IgD-negative memory B cell (primary cell): ENCODE measurements at places on chromosomes 6 and 20. TPM values are rescaled to one million over a fixed set of nuclear protein-coding genes. Genes with fewer than 3 reads are reported as not detected.

Gene CTCFL
- not detected for polyA plus RNA-seq

Gene CABLES2
- 1.1 TPM for polyA plus RNA-seq

Gene RBBP8NL
- not detected for polyA plus RNA-seq

Gene RHAG
- not detected for polyA plus RNA-seq

Gene SH3BGRL2
- 0.46 TPM for polyA plus RNA-seq

Gene MATN4
- polyA plus RNA-seq: not detected

Gene IL17F
- not detected for polyA plus RNA-seq

Gene HSPA1L
- 1.2 TPM for polyA plus RNA-seq

Gene SLC26A8
- not detected for polyA plus RNA-seq

Gene KCNK15
- polyA plus RNA-seq: not detected

Gene IFNGR1
- 38.1 TPM for polyA plus RNA-seq

Gene C6orf15
- not detected for polyA plus RNA-seq

Gene PTCRA
- 1.0 TPM for polyA plus RNA-seq

Gene MICAL1
- polyA plus RNA-seq: 23.9 TPM

Gene MYLK2
- not detected for polyA plus RNA-seq

Gene ENPP4
- 4.4 TPM for polyA plus RNA-seq

Gene SLC52A3
- polyA plus RNA-seq: not detected
